A549 treated with Hydrocortisone at 1 μM for 4 hours (cell line): ENCODE measurements at places on chromosomes 2 and 18. TPM values are rescaled to one million over a fixed set of nuclear protein-coding genes. Genes with fewer than 3 reads are reported as not detected.

Gene TSPYL6
- total RNA-seq: not detected in 5 replicates

Gene RMDN2
- total RNA-seq: 3.8 to 5.6 TPM (median 5.2 TPM) in 5 replicates

Gene ST8SIA3
- total RNA-seq: not detected in 5 replicates

Gene C1GALT1C1L
- 2.3 to 2.7 TPM (median 2.6 TPM) in 5 replicates for total RNA-seq

Gene EHD3
- 6.3 to 8.0 TPM (median 7.4 TPM) in 5 replicates for total RNA-seq

Gene MSH2
- 32.8 to 52.3 TPM (median 35.7 TPM) in 5 replicates for total RNA-seq
